B cell (primary cell): ENCODE measurements at places on chromosomes 1 and 21. TPM values are rescaled to one million over a fixed set of nuclear protein-coding genes. Genes with fewer than 3 reads are reported as not detected.

DNA sequence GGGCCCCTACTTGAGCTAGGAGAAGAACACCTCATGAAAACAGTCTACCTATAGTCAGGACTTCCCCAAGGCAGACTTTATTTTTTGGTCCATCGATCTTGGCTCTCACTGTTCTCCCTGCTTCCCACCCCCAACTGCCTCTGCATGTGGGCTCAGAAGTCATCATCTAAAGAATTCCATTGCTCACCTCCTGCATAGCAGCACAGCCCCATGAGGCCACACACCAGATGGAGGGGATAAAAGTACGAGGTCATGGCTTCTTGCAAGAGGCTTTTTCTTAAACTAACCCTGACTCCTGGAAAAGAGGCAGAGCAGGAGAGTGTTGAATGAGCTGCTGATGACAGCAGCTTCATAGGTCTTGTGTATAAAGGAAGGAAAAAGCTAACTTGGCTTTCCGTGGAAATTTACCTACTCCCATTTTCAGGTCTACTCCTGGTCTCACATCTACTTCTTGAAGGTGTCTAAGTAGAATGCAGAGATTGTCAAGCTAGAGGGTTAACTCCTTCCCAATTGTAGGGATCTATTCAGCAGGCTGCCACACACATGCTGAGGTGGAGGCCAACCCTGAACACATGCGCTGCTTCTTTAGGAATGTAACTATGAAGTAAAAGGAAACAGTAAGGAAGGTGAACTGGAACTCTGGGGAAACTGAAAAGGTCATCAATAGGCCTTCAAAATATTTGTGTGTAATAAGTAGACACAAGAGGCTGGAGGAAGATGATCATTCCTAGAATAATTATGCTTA, 18.7 kb downstream of the WNT2B start:
- DNase-seq = no peak

Gene TMEM81
- polyA plus RNA-seq = 3.0 and 3.8 TPM in 2 replicates

DNA sequence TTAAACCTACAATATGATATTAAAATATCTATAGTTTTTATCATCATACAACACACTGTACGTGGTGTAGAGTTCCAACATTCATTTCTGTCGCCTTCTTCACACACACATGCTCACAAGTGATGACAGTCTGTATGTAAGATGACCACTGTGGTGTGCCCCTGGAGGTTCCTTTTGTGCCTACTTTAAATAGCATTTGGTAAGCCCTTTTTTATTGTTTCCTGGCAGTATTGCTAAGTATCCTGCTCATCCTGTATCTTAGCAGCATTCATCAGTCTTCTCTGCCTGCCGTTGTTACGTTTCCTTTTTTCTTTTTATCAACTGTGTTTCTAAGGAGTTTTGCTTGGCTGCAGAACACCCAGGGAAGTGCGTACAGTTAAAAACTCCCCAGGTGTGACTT, 231.4 kb downstream of the CHRM3 start:
- no peak for DNase-seq

DNA sequence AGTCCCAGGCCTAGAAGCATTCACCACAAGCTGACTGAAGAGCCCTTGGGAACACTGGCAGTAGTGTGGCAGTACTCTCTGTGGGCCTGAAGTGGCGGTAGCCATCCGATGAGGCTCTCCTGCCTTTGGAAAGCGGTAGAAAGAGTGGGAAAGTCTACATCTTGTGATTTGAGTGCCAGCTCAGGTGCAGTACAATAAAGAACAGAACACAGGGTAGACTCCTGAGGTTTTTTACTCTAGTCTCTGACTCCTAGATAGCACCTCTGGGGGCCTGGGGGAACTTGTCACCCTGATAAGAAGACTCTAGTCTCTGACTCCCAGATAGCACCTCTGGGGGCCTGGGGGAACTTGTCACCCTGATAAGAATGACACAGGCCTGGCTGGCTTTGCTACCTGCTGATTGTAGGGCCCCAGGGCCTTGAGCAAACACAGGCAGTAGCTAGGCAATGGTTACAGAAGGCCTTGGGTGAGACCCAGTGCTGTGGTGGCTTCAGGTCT, 18.0 kb upstream of the IL20 start:
- no peak for DNase-seq

- no peak for DNase-seq
These were observed 259 bp downstream of the KCNT2 start for GRCh38 chr1:196607981-196608380.

GRCh38 chr1:202952818-202953217, 5.3 kb downstream of the ADIPOR1 start:
- no peak for DNase-seq

DNA sequence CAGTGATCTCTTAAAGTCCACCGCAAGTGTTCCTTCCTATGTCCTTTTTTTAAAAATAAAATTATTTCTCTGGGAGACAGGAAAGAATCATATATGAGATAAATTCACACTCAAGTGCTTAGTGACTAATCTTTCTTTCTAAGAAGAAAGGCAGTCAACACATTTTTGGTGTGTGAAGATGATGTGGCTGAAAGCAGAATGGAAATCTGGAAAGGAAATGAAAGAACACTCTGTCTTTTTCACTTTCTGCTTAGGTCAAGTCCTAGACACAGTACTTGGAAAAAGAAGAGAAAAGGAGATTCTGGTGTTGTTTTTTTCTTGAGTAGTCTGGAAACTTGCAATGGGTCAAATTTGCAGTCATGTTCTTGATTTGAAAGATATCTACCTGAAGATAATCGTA, 45.5 kb upstream of the PRRX1 start:
- DNase-seq = no peak

DNA sequence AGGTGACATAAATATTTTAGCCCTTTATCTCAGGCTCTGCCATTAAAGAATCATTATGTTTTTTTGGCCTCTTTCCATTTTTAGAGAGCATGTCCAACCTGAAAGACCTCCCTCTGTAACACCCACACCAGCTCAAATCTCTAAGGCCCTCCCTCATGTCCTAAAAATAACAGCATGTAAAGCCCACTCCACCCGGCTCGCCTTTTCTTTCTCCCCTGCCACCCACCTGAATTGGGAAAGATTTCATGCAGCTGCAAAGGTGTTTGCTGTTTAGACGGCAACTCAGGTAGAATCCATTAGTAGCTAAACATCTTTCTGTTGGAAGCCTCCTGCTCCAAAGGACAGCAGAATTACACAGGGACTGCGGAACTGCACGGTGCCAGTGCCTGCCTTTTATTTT, 79.9 kb downstream of the DMRTA2 start:
- DNase-seq = no peak

Gene TRIM67
- polyA plus RNA-seq = 0.01 TPM in 1 of 2 replicates, not detected in the other

DNA sequence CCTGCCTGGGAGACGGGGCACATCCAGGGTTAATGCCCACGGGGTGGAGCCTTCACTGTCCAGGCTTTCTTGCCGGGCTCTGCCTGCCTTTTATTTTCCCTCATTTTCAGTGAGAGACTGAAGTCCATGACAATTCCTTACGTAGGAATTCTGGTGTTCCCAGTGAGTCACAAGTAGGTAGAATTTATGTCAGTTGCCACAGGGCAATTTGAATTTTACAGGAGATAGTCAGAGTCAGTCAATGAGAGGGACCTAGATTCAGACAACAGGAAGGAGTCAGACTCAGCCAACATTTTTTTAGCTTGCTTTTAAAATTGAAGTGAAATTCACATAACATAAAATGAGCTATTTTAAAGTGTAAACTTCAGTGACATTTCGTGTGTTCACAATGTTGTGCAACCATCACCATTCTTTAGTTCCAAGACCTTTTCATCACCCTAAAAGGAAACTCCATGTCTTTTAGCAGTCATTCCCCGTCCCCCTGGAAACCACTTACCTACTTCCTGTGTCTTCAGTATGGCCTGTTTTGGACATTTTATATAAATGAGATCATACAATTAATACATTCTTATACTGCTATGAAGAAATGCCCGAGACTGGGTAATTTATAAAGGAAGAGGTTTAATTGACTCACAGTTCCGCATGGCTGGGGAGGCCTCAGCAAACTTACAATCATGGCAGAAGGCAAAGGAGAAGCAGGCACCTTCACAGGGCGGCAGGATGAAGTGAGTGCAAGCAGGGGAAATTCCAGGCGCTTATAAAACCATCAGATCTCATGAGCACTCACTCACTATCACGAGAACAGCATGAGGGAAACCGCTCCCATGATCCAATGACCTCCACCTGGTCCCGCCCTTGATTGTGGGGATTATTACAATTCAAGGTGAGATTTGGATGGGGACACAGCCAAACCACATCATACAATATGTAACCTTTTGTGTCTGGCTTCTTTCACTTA, 14.6 kb downstream of the AJAP1 start:
- no peak for DNase-seq

Gene TRIM17
- not detected in 2 replicates for polyA plus RNA-seq

- DNase-seq = no peak
These were observed 18.6 kb upstream of the SLC6A9 start for GRCh38 chr1:44049839-44050238.

- no peak for DNase-seq
These were observed 21.6 kb downstream of the MECR start for GRCh38 chr1:29209173-29209572.

GRCh38 chr1:217088011-217088410, 364.8 kb upstream of the ESRRG start:
- no peak for DNase-seq

GRCh38 chr1:235946571-235946981, 79.9 kb upstream of the LYST start:
- DNase-seq = no peak

DNA sequence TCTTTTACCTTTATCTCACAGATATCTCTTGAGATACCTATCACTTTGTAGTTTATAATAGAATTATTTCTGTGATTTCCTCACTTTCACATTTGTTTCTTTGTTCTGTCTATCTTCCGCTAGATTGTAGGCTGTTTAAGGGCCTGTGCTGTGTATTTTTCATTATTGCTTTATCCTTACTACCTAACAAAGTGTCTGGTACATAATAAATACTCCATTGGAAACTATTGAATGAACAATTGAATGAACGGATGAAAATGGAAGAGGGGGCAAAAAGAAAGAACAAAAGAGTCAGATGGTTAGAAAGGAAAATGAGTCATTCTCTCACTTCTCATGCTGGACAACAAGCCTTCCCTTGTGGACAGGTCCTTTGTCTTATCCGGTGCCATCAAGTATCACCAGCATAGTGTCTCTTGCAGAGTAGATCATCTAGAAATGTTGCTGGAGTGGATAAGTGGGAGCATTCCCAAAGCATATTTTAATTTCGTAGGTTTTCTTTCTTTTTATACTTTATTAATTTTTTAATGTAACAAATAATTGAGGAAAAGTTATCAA, 159.8 kb downstream of the NEK7 start:
- no peak for DNase-seq

Gene TNFRSF8
- polyA plus RNA-seq = 0.10 and 0.36 TPM in 2 replicates

GRCh38 chr1:109050228-109050995, 8.5 kb upstream of the WDR47 start:
- no peak for DNase-seq

- no peak for DNase-seq
These were observed 42.7 kb upstream of the ADARB1 start for GRCh38 chr21:45031571-45032191.

Gene CAMSAP2
- polyA plus RNA-seq = 0.10 and 0.14 TPM in 2 replicates

DNA sequence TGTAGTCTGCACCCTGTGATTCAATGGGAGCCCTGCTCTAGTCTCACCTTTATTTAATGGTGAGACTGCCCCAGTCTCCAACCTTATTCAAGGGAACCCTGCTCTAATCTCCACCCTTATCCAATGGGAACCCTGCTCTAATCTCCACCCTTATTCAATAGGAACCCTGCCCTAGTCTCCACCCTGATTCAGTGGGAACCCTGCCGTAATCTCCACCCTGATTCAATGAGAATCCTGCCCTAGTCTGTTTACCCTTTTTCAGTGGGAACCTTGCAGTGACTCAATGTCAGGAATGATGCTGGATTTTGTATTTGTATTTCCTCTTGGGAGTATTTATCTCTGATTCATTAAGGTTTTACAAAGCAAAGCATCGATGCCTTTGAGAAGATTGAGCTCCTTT, 39.5 kb downstream of the TRPM2 start:
- no peak for DNase-seq

DNA sequence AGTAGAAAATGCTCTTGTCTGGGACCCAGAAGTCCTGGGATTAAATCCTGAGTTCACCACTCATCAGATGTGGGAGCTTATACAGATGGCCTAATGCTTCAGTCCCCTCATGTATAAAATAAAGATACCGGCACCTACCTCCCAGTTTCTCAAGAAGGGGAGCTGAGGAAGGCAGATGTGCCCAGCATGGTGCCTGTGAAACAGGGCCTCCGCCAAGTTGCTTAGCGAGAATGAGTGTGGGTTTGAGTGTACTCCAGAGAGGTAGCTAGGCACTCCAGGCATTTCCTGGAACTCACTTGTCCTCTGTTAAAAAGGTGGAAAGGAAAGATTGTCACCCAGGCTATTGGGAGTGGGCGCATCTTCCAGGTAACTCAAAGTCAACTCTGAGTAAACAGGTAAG, 37.8 kb downstream of the IER5 start:
- no peak for DNase-seq

Gene CELA3A
- not detected in 2 replicates for polyA plus RNA-seq

GRCh38 chr1:54984131-54984842, 3.9 kb downstream of the TMEM61 start:
- no peak for DNase-seq

Gene BEND5
- 19.7 and 28.6 TPM in 2 replicates for polyA plus RNA-seq

Gene SMG7
- 20.8 and 28.7 TPM in 2 replicates for polyA plus RNA-seq

Gene EDN2
- 0.17 TPM in 1 of 2 replicates, not detected in the other for polyA plus RNA-seq

Gene BACH1
- 10.1 and 55.5 TPM in 2 replicates for polyA plus RNA-seq

DNA sequence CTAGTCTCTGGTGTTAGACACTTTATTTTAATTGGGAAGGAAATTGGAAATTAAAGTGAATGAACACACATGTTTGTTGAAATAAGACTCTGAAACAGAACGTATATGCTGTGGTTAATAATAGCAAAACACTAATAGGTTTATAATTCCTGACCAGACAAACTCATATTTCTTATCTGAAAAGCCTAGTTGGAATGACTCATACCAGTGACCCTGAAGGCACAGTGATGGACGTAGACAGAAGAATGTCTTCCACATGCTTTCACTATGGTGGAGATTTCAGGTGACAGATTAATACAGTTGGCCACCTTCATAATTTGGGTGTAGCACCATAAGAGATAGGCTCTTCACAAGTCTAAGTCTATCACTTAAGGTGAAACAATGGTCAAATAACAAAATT, 83.0 kb upstream of the COL11A1 start:
- DNase-seq = no peak

Gene APOBEC4
- polyA plus RNA-seq = not detected in 2 replicates

- no peak for DNase-seq
These were observed 116.0 kb downstream of the ESRRG start for GRCh38 chr1:216607067-216607697.

Gene SYCP1
- not detected in 2 replicates for polyA plus RNA-seq

DNA sequence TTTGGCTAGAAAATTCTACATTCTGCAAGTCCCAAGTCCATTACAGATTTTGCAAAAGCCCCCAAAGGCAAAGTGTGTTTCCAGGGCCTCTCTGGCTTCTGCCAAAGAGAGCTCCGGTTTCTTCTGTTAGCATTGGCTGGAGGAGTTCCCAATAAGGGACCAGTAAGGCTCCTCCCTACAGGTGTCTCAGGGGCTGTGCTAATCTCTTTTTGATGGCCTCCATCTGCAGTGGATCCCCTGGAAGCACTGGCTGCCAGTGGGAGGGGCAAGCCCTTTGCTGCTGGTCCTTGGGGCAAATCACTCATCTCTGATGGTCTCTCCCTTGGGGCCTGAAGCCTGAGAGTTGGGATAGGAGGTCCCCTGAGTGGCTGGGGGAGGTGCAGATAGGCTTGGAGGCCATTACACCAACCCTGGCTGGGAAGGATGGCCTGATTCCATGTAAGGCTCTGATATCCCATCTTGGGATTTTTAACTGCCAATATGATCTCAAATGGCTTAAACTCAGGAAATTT, 89.1 kb upstream of the USP24 start:
- DNase-seq = no peak

- no peak for DNase-seq
These were observed 39.8 kb upstream of the ID3 start for GRCh38 chr1:23599125-23599524.
